H1 (cell line): ENCODE measurements at places on chromosomes 11 and 22. TPM values are rescaled to one million over a fixed set of nuclear protein-coding genes. Genes with fewer than 3 reads are reported as not detected.

OR5B21 gene
- not detected in 2 replicates for total RNA-seq

PIWIL4 gene
- total RNA-seq = 0.52 and 0.80 TPM in 2 replicates

- peak; percentile 63 for DNase-seq
These were observed 6.2 kb downstream of the MRGPRD start for GRCh38 chr11:68974421-68975194.

DNA sequence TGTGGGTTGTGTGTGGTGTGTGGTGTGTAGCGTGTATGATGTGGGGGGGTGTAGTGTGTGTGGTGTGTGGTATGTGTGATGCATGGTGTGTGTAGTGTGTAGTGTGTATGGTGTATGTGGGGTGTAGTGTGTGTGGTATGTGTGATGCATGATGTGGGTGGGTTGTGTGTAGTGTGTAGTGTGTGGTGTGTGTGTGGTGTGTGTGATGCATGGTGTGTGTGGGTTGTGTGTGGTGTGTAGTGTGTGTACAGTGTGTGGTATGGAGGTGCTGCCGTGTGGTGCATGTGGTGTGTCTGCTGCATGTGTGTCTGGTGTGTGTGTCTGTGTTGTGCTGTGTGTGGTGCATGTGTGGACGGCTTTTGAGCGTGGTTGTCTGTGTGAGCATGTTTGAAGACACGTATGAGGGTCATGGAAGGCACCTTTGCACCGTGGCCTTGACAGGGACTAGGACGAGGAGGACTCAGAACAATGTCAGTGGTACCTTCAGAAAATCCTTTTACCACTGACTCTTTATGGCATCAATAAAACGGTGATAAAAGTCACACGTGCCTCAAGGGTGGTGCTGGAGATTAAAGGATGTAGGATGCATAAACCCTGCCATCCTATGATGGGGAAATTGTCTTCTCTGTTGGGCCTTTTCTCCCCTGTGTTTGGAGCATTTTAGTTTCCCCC lies 328.7 kb upstream of the B3GAT1 start:
- no peak for DNase-seq

DNA sequence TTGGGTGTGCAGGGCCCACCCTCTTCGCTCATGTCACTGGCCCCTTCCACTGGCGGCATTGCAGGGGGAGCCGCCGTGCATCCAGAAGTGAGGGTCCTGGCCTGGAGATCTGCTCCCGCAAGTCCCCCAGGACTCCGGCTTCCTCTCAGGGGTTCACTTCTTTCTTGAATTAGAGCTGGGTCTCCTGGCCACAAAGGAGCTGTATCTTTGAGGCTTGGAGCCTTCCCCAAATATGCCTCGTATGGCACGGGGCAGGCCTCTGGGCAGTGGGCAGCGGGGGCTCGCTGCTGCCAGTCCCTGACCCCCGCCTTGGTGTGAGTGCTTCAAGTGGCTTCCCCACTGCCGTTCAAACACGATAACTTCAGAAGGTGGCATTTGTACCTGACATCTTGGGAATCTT lies 7.4 kb upstream of the IFITM3 start:
- no peak for DNase-seq

CATSPER1 gene
- not detected in 2 replicates for total RNA-seq

- no peak for DNase-seq
These were observed 231.8 kb upstream of the CTSC start for GRCh38 chr11:88569342-88569741.

GRCh38 chr11:8759634-8760033 lies 77.0 kb downstream of the RPL27A start:
- no peak for DNase-seq

GRCh38 chr22:46067159-46068111 lies 82.9 kb upstream of the PPARA start:
- DNase-seq = no peak

DNA sequence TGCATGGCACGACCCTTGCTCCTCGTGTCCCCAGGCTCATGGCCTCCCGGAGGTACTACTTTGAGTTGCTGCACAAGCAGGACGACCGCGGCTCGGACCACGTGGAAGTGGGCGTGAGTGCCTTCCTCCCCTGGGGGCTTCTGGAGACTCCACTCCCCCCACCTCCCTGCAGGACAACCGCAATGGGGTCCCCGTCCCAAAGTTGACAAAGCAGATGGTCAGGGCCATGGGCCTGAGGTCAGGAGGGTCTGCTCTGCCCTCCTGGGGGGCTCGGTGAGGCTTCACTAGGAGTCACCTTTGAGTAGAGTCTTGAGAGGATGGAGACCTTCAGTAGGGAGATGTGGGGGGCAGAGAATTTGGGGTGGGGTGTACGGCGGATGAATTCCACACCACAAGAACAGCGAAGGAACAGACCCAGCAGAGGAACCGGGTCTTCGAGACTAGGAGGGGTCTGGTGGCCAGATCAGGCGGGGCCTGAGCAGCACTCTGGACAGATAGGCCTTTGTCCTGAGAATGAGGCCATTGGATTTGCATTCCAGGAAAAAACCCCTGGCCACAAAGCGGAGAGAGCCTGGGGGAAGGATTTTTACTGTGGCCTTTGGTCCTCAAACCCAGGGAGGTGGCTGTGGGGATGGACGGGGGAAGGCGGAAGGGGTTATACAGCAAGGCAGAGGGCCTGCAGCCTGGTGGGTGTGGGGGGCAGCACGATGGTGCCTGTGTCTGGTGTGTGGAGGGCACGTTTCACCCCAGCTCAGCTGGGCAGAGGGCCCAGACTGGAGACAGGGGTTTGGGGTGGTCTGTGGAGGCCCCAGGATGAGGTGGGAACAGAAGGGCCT lies 4.6 kb downstream of the B4GALNT4 start:
- no peak for DNase-seq

CYP2D6 gene
- total RNA-seq = 0.77 and 0.93 TPM in 2 replicates

GRCh38 chr22:37818409-37819104 lies 4.6 kb upstream of the GALR3 start:
- DNase-seq = peak; percentile 81

DNA sequence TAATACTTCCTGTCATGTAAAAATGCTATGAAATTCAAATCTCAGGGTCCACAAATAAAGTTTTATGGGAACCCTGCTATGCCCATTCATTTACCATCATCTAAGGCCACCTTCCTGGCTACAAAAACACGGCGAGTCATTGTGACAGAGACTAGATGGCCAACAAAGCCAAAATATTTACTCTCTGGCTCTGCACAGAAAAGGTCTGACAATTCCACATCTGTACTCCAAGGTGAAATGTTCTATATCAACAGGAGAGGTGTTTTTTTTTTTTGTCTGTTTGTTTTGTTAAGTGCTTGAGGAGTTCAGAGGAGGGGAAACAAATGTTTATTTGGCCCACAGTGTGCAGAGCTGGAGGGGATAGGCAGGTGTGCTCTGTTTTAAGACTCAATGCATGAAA lies 18.6 kb upstream of the TMA7B start:
- DNase-seq = no peak

GRCh38 chr11:132972565-132972964 lies 559.7 kb downstream of the OPCML start:
- DNase-seq = no peak

ZBED5 gene
- total RNA-seq = 48.7 and 54.2 TPM in 2 replicates

GRCh38 chr11:2662430-2663299 lies 37.1 kb downstream of the KCNQ1OT1 start:
- no peak for DNase-seq

DNA sequence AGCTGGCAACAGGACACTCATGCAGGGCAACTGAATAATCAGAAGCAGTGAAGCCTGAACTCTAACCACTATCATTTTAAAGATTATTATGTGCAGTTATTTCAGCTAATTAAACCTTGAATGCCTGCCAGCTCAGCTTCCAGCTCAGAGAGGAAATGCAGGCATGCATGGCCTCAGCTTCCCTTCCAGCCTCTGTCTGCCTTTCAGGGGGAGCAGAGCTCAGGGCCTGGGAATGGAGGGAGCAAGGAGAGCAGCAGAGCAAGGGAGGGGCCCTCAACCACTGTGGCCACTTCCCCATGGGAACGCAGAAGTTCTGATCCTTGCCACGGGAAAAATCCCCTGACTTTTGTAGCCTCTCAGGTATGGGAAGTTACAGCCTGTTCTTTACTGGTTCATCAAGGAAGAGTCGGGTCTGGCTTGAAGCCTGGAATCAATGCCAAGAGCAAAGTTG lies 32.5 kb upstream of the APLNR start:
- no peak for DNase-seq

NAALADL1 gene
- total RNA-seq = 7.5 and 8.1 TPM in 2 replicates

DNA sequence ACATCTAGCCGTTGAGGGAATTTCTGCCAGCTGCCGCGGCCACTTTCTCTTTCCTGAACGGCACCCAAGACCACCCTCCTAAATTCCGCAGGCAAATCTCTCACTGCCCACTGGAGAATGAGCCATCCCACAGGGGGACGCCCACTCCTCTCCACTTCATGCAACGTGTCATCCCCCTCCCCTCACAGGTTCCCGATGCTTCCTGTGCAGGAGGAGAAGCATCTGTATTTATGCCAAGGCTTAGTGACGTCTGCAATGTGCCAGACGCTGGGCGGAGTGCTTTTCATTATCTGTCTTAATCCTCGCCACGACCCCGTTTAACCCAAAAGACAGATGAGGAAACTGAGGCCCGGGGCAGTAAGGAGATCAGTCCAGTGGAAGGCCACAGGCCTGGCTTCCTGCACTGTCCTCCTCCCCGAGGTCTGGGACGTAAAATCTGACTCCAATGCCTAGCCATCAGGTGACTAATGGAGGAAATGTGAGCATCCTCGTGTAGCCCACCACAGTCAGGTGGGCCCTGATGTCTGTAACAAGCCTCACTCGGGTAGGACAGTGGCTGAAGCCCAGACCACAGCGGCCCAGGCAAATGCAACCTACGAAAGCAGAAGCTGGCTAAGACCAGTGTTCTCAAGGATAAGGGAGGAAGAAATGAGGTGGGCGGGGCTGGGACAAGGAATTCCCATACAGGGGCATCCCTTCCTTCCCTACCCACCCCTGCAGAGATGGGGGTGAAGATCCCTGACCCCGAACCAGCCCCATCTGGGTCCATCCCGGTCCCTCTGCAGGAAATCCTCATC lies 23.1 kb downstream of the MN1 start:
- no peak for DNase-seq

DNA sequence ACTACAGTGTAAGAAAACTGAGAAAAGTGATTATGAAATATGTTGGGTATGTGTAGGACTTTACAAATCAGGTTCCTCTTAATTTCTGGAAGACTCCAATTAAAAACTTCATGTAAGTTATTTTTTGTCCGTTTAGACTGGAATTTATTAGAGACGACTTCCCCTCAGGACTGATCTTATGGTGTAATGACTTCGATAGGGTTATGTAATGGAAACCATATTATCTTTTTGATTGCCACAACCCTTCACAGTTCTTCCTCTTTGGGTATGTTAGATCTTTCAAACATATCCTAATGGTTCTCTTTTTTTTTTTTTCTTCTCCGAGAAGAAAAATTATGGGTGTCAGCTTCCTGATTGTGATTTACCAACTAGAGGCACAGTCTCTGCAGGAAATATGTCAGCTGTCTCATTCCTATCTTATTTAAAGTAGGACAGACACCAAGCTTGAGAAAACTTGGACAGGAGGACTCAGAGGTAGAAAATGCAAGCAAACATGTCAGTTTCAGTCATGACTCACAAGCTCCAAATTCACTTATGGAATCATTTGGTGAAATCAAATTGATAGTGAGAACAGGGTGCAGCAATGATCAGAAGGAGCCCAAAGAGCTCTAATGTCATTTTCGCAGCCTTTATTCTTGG lies 11.1 kb upstream of the LDLRAD3 start:
- DNase-seq = no peak

DNA sequence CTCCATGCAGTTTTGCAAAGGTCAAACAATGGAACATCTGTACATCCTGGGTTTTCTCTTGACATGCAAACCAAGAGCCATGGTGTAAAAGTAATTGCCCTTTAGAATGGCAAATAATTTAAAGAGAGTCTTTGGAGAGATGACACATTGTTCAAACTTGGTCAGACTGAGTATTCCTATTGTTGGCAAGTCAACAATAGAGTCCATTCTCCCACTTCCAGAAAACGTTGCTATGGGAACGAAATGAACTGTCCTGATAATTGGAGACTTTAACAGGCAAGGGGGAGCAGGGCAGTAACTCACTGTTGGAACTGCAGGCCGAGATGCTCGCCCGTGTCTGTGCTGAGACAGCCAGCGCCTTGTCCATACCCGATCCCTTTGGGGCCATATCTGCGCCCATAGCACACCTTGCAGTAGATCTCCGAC lies 13.9 kb downstream of the CSRP3 start:
- DNase-seq = no peak

LARGE1 gene
- 69.5 and 83.0 TPM in 2 replicates for total RNA-seq

DNA sequence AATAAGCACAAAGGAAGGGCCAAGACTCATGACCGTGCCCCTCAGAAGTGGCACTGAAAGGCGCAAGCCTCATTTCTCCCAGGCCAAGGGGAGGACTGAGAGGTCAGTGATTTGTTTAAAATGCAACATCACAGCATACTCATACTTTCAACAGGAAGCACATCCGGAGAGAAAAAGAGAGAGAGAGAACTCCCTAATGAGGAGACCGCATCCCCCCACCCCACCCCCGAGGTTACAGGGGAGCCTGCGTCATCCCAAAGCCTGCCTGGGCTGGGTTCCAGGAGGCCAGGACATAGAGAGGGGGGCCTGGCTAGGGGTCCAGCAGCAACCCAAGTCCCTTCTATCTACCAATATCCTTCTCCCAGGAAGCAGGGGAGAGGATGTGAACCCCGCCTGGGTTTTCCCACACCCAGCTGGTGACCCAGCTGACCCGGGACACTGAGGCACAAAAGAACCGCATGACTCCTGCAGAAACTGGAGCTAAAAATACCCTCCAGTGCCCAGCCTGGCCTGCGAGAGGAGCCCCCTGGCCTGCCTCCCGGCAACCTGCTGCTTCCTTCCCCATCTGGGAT lies 3.8 kb downstream of the CSNK1E start:
- DNase-seq = no peak

- no peak for DNase-seq
These were observed 98.4 kb downstream of the ZNF280B start for GRCh38 chr22:22410121-22410520.

DNA sequence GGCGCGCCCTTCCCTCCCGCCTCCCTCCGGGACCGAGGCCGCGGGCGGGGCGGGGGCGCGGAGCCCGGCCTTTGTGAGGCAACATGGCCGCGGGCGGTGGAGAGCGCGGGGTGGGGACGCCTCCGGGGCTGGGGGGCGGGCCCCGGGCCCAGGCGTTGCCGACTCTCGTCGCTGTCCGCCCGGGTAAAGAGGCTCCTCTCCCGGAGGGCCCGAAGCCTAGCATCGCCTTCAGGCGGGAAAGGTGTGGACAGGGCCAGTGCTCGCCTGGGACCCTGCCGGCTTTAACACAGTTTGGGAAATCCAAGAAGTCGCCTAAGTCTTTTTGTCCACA lies 369 bp downstream of the DGCR8 start:
- DNase-seq = peak; percentile 73

- no peak for DNase-seq
These were observed 4.2 kb downstream of the SHANK2 start for GRCh38 chr11:71248251-71248570.

- DNase-seq = no peak
These were observed 2.5 kb downstream of the PKP3 start for GRCh38 chr11:396511-396947.

HTR3B gene
- not detected in 2 replicates for total RNA-seq

TESMIN gene
- 59.5 and 61.1 TPM in 2 replicates for total RNA-seq

NKAPD1 gene
- total RNA-seq = 16.7 and 20.4 TPM in 2 replicates

MIAT gene
- total RNA-seq = 33.8 and 36.0 TPM in 2 replicates

- no peak for DNase-seq
These were observed 391.5 kb downstream of the SHANK2 start for GRCh38 chr11:70860888-70861287.

GLYATL2 gene
- total RNA-seq = 0.38 and 0.69 TPM in 2 replicates

- no peak for DNase-seq
These were observed 400.2 kb downstream of the KCNA4 start for GRCh38 chr11:29616611-29617010.
